ENCODE measurements at places on chromosomes 6 and 20.
A peak's percentile ranks its signal among the peaks of the same experiment; 100 is the strongest.

DNA sequence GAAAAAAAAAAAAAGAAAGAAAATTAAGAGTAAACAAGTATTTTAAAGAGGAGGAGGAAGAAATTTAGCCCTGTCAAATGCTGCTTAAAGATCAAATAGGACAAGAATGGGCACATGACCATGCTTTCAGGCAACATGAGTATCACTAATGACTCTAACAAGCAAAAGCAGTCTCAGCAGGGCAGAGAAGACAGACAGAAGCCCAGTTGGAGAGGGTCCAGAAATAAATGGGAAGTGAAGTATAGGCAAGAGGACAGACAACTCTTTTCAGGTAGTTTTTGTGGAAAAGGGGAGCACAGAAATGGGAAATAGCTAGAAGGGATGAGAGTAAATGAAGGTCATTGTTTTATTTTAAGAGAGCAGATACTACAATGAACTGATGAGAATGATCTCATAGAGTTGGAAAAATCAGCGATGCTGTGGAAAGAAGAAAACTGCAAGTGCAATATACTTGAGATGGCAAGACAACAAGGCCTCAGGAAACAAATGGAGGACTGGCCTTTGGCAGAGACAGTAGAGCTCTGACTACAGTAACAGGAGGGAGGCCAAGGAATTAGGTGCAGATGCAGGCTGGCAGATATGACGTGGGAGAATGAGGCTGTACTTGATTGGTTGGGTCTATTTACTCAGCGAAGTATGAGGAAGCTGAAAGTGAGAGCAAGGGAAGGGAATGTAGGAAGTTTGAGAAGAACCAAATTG lies 40.3 kb downstream of the KIF6 start:
- DNase-seq: no peak

DNA sequence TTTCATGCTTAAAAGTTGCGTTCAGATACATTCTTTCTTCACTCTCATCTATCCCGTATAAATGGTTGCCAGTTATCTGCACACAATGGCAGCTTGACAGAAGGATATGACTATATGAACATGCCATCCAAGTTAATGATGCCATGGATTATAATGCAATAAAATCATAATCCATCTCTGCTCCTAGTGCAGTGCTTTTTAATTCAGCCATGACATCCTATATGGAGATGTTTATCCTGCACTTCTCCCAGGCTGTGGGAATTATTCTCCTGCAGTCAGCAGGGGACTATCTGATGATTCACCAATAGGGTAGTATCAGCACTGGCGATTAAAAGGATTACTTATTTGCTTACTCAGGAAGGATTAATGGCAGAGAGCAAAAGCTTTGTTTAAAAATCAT lies 273.8 kb downstream of the SAMD5 start:
- no peak for DNase-seq

DNA sequence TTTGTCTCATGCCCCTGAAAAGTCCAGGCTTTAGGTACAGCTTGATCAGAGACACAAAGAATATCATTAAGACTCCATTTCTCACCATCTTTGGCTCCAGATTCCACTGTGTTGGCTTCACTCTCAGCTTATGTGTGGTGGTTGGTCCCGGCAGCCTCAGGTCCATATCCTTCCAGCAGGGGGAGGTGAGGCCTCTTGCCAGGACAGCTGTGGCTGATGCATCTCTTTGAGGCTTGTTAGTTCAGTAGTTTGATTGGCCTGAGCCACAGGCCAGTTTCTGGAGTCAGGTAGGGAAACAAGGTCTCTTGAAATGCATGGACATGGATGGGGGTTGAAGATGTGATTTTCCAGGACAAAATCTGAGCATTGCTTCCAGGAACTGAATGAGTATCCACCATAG lies 62.4 kb downstream of the JAG1 start:
- peak; percentile 72 for DNase-seq

DNA sequence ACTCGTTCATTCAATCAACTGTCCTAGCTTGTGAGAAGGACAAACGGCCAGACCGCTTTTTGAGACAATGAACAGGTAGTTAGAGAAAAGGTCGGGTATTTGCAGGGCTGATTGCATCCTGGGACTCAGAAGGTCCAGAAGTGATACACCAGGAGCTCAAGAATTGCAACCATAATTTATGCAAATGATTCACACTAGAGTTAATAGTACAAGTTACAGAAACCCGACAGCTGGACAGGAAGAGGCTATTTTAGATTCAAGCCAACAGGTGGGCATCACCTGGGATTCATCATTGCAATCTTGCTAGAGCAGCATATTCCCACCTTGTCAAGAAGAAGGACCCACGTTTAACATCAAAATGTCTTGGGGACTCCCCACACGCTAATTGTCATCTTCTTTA lies 83.5 kb downstream of the TNFAIP3 start:
- no peak for DNase-seq

DNA sequence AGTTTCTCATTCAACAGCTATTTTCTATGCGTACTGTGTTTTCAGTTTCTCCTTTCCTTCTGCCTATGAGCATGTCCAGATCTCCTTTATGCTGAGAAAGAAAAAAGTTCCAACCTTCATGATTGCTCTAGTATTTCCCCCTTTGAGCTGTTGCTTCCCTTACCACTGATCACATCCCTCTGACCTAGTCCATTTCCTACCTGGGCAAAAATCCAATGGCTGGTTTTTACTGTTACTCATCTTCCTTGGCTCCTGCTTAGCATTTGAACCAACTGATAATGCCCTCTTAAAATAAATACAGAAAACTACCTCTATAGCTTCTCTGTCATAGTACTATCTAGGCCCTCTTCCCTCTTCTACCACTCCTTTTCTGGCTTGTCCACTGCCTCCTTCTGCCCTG lies 6.0 kb downstream of the RFX6 start:
- no peak for DNase-seq

- peak; percentile 23 for DNase-seq
Measured at GRCh38 chr6:45566882-45567281, 189.1 kb upstream of the SUPT3H start.

GRCh38 chr6:20467437-20467836 lies 65.8 kb downstream of the E2F3 start:
- DNase-seq: no peak

GRCh38 chr20:33305589-33306057 lies 22.6 kb downstream of the BPIFB1 start:
- DNase-seq: no peak

DNA sequence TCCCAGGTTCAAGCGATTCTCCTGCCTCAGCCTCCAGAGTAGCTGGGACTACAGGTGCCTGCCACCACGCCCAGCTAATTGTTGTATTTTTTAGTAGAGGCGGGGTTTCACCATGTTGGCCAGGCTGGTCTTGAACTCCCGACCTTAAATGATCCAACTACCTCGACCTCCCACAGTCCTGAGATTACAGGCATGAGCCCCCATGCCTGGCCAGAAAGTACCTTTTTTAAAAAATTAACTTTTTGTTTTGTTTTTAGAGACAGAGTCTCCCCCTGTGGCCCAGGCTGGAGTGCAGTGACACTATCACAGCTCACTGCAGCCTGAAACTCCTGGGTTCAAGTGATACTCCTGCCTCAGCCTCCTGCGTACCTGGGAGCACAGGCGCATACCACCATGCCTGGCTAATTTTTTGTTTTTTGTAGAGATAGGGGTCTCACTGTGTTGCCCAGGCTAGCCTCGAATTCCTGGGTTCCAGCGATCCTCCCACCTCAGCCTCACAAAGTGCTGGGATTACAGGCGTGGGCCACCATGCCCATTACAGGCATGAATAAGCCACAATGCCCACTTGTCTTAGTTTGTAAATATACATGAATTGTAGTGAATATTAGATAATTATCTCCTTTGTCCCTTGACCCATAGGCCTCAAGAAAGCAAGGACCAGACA lies 17.4 kb upstream of the EEF1A1 start:
- DNase-seq: no peak

DNA sequence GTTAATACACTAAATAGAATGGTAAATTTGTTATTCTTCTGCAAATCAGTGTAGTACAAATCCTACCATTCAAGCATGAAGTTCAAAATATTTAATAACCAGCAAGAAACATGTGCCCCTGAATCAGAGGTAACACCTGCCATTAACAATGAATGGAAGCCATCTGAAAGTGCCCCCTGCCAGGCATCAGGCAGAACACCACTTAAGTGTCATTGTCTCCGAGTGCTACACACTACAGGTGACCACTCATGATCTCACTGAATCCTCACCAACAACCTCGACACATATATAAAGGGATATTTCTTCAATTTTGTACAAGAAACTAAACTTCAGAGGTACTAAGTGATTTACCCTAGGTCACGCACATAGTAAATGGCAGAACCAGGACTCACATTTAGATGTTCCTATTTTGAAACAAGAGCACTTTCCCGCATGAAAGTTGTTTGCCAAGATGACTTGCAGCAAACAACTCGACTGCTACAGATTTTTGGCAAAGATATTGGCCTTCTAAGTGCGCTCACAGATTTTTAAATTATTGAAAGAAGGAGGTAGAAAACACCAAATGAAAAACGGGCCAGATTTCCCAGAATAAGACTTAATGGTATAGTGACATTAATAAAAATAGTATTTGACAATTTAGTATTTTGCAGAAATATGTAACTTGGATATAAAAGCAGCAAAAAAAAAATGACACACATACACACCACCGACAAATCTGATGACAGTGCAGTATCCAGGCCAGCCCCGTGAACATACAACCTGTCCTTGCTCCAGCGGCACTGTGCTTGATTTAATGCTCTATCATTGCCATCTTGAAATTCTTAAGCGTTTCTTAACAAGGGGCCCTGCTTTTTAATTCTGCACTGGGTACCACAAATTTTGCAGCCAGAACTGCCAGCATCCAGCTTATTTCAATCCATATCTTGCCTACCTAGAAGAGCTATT lies 274.5 kb downstream of the ALDH8A1 start:
- DNase-seq: no peak

DNA sequence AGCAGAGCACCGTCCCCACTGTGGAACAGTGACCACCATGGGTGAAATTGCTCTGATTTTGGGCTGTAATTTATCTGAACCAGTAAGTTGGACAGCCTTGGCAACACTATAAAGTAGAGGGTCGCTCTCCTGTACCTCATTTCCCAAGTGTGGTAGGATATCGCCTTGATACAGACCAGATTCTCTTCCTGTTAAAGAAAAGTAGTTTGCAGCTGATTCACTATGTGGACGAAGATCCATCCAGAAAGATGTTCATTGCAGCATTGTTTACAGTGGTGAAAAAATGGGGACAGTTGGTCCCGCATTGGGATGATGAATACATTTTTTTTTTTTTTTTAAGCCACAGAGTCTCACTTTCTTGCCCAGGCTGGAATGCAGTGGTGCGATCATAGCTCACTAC lies 74.3 kb downstream of the SLX4IP start:
- DNase-seq: no peak

DNA sequence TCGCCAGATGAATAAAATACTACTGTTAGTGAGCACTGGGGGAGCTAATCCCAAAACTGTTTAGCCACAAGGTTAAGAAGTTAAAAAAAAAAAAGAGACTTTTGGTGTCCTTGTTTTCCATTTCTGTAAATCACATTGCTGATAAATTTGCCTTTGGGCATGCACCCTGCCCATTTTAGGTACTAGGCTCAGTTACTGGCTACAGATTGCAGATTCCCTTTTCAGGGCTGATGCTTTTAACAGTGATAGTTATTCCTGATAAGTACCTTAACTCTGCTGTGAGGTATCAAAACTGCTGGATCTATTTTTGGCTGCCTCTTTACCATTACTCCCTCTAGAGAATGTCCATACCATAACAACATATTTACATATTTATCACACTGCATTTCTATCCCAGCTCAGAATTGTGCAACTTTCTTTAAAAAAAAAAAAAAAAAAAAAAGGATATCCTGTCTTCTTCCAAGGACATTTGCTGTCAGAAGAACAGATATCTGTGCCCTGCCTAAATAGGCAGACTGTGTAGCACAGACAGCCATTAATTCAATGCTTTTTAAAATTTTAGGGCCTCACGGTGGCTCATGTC lies 94.5 kb downstream of the SSR1 start:
- DNase-seq: no peak

- DNase-seq: no peak
Measured at GRCh38 chr6:74113901-74114300, 417.9 kb downstream of the CD109 start.

DNA sequence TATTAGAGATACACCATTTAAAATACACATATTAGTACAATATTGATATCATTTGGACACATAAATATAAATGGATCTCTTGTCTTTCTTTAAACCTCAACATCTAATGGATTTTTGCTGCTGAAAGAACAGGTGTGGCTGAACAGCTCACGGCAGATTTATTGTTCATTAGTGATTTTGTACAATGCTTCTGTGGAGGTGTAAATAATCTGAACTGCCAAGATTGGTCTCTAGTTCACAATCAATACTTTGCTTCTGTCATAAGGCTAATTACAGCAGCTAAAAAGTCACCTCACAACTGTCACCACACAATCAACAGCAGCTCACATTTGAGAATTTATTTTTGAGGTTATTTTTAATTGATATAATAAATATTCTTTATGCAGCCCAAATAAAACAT lies 162.0 kb upstream of the SIM1 start:
- DNase-seq: no peak

- no peak for DNase-seq
Measured at GRCh38 chr6:43982084-43982625, 145.1 kb downstream of the MRPL14 start.

DNA sequence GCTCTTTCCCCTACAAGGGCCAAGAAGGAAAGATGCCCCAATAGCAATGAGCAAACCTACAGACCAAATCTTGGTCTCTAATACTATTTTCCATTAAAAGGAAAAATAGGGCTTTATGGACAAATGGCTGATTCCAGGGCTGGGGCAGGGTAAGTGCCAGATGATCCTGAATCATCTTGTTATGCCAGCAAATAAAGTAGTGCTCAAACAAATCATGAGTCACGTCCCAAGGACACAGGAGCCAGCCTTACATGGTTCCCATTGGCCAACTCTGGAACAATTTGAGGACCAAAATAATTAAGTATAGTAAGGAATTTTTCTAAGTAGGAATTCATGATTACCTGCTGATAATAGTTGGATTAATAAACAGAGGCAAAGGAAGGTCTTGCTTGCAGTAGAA lies 53.2 kb upstream of the NKX2-4 start:
- DNase-seq: no peak

DNA sequence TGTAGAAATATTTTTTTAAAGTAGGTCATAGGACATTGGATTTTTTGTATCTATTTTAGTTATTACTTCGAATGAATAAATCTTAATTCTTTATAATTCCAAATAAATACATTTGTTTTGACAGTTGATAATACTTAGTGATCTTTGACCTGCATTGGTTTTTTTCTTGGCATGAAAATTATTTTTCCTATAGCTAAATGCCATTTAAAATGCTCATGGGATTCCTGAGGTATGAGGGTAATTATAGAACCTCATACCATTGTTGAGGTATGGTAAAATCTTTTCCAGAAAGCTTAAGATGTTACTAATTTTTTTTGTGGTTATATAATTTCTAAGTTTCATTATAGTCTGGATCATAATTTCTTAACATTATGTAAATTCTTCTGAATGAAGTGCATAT lies 8.3 kb downstream of the PM20D2 start:
- no peak for DNase-seq

DNA sequence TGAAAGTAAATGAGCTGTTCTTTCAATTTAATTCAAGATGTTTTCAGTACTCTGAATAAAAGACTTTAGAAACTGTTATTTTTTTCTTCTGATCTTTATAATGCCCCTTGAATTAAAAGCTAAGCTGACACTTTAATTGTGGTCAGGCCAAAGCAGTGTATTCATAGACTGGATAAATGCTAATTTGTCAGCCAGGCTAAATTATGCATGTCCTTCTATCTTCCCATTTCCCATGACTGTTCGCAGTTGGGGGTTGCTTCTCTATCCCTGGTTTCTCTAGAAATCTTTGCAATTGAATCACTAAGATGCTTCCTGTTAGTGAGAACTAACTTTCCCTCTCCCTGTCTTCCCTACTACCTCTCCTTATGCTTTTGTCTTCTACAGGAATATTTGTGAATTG lies 396.2 kb downstream of the RFPL4B start:
- DNase-seq: no peak

- peak; percentile 37 for DNase-seq
Measured at GRCh38 chr20:7540923-7541322, 399.3 kb downstream of the HAO1 start.

Data from HuH-7 (cell line).